ENCODE measurements at places on chromosomes 2 and 18.

- DNase-seq, result no peak
These were observed 26.7 kb downstream of the DSC3 start for GRCh38 chr18:31015715-31016434.

GRCh38 chr2:43105586-43106558 lies 120.5 kb downstream of the ZFP36L2 start:
- DNase-seq, result no peak

GRCh38 chr2:230713331-230714135 lies 891 bp downstream of the CAB39 start:
- peak; percentile 55 for DNase-seq

DNA sequence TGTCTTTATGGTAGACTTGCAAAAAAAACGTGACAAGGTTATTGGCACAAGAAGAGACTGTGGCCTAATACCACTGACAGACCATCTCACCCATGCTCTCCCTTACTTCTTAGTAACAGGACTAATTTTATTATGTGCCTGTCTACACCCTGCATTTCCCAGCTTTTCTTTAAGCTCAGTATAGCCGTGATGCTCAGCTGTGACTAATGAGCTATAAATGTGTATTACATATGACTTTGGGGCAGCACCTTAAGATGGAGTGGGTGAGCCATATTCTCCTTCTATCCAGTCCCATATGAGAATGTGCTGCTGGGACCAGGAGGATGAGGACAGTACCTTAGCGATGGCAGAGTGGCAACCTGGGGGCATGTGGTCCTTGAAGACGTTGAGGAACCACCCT lies 293.5 kb downstream of the RNF144A start:
- DNase-seq, result no peak

DNA sequence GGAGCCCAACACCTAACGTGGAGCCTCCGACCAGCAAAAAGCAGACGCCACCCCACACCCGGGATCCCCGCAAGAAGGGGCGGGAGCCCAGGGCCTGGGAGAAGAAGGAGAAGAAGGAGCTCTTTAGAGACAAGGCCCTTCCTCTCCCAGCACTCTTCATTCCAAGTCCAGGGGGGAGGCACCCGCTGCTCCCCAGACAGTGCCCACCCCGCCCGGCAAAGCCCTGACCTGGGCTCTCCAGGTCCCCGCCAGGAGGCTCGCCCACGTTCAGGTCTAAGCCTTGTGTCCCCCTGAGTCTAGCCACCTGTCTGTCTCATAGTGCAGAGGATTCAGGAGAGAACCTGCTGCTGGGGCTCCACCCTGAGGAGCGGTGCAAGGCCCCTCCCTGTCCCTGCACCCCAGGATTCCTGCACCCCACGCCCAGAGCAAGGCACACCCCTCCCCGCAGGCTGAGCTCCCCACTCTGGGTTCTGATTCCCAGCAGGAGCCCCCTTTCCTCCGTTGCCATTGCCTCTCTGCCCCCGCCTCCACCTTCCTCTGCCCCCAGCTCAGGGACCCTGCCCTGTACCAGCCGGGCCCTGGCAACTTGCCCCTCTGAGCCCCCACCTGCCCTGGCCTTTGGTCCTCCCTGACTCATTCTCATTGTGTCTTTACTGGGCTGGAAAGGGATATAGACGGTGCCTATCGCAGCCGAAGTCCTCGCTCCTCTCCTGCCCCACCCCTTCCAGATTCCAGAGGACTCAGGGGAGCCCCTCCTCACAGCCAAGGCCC lies 33.5 kb upstream of the GPC1 start:
- DNase-seq, result peak; percentile 14

GRCh38 chr2:7841751-7842150 lies 840.1 kb upstream of the ID2 start:
- DNase-seq, result no peak

DNA sequence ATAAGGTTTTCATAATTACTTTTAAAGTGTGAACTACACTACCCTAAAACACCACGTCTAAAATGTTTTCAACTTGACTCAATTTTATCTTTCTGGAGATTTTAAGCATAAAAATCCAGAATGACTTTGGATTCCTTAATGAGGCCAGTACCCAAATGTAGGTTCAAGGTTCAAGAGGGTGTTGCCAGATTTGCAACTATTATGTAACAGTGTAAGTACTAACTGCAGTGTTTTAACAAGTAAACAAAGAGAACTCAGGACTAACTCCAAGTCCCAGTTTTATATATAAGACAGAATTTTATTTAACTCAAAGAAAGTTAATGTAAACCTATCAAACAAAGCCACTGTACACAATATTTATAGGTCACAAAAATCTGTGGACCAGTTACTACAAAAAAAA lies 5.7 kb downstream of the HIBCH start:
- DNase-seq, result no peak

- DNase-seq, result no peak
These were observed 141.7 kb upstream of the CCDC68 start for GRCh38 chr18:55100817-55101457.

- DNase-seq, result no peak
These were observed 144.5 kb downstream of the INSIG2 start for GRCh38 chr2:118232796-118233195.

- no peak for DNase-seq
These were observed 93.7 kb upstream of the RAB6C start for GRCh38 chr2:129885735-129886134.

DNA sequence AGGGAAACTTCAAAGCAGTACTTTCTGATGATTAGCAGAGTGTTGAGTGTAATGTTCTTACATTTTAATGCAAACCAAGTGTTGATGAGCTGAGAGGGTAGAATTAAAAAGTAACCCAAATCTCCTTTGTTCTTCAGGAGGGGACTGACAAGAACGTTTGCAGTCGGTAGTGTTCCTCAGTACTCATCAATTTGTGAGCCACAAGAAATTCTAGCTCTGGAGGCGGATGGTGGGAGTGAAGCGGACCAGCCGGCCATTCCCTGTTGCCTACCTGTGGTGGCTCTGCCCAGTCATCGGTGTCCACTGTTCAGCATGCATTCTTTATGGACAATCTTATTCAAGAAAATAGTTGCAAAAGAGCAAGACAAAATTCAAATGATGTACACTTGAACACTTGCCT lies 438.6 kb upstream of the POU3F3 start:
- no peak for DNase-seq

DNA sequence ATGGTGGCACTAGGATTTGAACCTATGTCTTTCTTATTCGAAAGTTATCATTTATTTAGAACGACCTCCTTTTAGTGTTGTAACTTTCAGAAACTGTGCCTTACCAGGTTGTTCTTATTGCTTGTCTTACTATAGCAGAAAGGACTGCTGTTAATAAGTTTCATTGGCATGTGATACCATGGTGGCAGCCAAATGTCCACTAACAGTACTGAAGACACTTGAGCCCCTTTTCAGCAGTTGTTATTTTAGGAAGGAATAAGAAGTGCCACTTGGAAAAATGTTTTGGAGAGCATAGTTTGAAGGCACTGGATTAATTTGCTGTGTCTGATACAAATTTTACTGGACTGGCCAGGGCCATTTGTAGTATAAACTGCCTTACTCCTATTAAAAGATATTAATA lies 37.7 kb downstream of the CEP192 start:
- no peak for DNase-seq

DNA sequence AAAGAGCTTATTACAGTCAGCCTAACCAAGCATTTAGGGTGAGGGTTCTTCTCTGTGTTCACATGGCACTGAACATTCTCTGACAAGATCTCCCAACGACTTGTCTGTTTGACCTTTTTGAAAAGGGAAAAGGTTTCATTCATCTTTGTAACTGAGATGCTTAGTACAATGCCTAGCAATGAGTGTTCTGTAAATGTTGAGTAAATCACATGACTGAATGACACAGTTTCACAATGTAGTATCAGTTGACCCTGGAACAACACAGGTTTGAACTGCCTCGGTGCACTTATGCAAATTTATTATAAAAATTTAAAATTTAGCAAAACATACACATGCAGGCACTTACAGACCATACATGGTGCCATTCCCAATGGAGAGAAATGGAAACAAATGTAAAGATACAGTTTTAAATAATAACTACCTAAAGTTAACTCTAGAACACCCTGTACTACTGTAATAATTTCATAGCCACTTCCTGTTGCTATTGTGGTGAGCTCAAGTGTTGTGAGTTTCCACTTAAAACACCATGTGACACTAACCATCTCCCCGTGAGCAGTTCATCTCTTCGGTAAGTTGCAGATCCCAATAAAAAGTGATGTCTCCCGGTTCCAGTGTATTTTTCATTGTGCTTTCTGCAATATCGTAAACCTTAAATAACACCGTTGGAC lies 34.1 kb upstream of the VWC2L start:
- DNase-seq, result no peak

GRCh38 chr2:231241755-231242507 lies 43.5 kb downstream of the ARMC9 start:
- no peak for DNase-seq

DNA sequence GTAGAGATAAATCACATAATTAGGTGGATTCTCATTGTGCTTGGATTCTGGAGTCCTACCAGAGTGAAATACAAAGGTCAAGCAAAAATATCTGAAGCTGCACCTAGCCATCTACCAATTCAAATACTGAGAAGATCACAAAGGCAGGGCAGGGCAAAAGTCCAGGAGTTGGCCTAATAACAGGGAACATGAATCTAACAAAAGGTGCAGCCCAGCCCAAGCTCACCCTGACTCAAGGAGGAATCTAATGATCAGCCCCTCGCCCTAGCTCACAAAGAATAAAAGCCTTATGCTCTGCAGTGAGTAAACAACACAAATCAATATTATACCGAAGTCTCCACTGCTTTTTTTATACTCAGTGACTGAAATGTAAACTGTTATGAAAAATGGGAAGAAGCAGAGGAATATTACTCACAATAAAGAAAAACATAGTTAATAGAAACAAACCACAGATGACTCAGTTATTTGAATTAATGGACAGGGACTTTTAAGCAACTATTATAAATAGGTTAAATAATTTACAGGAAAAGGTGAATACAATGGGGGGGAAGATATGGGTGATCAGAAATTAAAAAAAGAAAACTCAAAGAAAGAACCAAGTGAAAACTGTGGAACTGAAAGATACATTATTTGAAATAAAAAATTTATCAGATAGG lies 49.5 kb downstream of the ANTXR1 start:
- DNase-seq, result no peak

DNA sequence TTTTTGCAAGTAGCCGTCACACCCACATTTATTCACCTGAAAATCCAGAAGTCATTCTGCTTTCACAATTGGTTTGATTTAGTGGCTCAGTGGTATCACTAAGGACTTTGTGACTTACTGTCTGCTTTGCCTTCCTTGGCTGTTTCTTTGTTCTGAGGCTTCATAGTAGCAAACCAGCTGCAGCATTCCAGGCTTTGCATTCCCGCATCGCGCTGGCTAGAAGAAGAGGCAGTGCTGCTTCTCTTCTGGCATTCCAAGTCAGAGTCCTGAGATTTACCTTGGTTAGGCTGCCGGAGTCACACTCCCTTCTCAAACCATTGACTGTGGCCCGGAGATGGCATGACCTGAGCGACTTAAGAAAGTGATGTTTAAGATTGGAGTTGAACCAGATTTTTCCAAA lies 35.1 kb downstream of the MYO1B start:
- DNase-seq, result no peak

GRCh38 chr2:98308068-98308467 lies 38.2 kb upstream of the CNGA3 start:
- DNase-seq, result no peak

GRCh38 chr18:69763002-69763401 lies 184.7 kb downstream of the CD226 start:
- no peak for DNase-seq

DNA sequence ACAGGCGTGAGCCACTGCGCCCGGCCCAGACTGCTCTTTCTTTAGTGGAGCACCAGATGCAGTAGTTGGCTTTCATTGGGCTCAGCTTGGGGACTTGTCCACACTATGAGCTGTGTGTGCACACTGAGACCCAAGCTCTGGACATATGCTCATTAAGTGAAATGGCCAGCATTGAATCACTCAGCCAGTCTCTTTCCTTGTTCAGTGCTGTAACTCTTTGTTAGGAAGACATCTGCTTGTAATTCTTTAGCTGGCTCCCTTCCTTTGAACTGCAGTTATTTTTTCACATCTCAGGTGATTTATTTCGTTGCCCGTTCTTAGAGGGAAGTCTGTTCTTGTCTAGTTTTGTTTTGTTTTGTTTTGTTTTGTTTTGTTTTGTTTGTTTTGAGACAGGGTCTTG lies 70.5 kb downstream of the CAB39 start:
- no peak for DNase-seq

DNA sequence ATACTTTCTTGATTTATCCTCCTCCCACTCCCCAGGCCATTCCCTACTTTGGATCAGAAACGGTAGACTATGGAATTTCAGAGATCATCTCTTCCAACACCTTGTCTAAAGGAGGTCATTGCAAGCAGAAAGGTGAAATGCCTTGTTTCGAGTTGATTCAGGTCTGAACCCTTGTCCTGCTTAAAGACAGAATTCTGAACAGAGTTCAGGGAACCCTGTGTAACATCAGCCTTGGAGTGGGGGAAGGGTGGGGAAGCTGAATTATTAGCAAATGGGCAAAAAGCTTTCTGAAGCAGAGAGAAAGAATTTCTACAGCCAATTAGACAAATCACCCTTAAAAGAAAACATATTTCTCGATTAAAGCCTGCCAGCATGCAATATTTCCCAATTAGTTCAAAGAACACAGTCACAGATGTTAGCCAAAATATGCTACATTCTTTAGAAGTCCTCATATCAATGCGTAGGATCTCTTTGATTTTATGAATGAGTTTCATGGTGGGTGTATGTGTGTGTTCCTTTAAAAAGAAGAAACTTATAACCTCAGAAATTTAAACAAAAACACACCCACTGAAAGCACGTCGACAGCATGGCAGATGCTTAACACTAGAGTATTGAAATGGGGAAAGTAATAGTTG lies 353.1 kb downstream of the RND3 start:
- no peak for DNase-seq

DNA sequence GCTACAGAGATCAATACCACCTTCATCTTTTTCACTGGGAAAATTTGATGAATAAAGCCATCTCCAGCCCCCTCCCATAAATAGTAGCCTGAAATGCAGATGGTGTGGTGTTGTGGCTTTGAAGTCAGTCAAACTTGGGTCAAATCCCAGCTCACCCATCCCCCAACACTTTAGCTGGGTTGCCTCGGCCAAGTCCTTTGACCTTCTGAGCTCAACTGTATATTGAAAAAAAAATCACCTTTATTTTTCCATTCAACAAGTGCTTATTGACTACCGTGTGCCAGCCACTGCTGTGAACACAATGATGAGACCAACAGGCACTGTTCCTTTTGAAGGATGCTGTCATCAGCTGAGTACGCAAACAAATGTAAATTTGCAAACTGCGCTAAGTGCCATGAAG lies 35.1 kb upstream of the NTSR2 start:
- no peak for DNase-seq
